Skin of body (tissue), 3 donors: ENCODE measurements at places on chromosomes 12 and 14. TPM values are rescaled to one million over a fixed set of nuclear protein-coding genes. Genes with fewer than 3 reads are reported as not detected.

DNA sequence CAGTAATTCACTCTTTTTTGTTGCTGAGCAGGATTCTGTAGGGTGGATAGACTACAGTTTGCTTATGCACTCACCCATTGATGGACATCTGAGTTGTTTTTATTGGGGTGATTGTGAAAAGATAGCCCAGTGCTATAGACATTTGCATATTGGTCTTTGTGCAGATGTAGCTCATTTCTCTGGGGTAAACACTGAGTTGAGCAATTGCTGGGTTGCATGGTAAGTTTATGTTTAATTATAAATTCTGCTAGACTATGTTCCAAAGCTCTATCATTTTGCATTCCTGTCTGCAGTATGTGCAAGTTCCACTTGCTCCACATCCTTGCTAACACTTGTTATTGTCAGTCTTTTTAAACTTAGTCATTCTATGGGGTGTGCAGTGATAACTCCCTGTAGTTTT is 65.4 kb upstream of the RFLNA start:
- DNase-seq, result no peak

- DNase-seq, result no peak
These were observed 77.1 kb upstream of the PTGDR start for GRCh38 chr14:52190337-52190931.

DNA sequence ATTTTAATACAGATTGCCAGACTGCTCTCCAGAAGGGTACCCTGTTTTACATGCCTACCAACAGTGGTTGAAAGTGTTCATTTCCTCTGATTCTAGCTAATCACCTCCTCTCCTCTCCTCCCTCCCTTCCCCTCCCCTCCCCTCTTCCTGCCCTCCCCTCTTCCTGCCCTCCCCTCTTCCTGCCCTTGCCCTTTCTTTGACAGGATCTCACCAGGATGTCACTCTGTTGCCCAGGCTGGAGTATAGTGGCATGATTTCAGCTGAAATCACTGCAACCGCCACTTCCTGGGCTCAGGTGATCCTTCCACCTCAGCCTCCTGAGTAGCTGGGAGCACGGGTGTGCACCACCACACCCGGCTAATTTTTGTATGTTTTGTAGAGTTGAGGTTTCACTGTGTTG is 24.7 kb downstream of the APAF1 start:
- DNase-seq, result no peak

GRCh38 chr14:68451696-68452373 is 341.0 kb downstream of the ZFP36L1 start:
- peak; percentile 69 for DNase-seq

- no peak for DNase-seq
These were observed 267.3 kb upstream of the SRRM4 start for GRCh38 chr12:118714051-118714460.

GRCh38 chr12:27982385-27982784 is 9.9 kb upstream of the PTHLH start:
- DNase-seq, result no peak

GRCh38 chr12:109999983-110000505 is 814 bp downstream of the ANKRD13A start:
- no peak for DNase-seq

- no peak for DNase-seq
These were observed 114.3 kb upstream of the PDZRN4 start for GRCh38 chr12:41073633-41074472.

DNA sequence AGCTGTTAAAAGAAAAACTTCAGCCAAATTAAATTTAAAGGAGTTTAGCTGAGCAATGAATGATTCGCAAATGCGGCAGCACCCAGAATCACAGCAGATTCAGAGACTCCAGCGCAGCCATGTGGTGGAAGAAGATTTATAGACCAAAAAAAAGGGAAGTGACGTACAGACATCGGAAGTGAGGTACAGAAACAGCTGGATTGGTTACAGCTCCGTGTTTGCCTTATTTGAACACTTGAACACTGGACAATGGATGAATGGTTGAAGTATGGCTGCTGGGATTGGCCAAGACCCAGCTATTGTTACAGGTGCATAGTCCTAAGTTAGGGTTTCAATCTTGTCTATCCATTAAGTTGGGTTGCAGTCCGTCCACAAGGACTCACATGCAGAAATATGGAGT is 42.6 kb downstream of the GALNT8 start:
- DNase-seq, result no peak

KCNC2 gene
- total RNA-seq, result 0.20 TPM

ETFBKMT gene
- total RNA-seq, result 2.2 TPM

C12orf50 gene
- total RNA-seq, result not detected

CAPZA3 gene
- total RNA-seq, result not detected
